ENCODE measurements at places on chromosomes 1 and 21.
A peak's percentile ranks its signal among the peaks of the same experiment; 100 is the strongest.

- DNase-seq = no peak
These were observed 55.9 kb downstream of the RPS6KA1 start for GRCh38 chr1:26585471-26585870.

GRCh38 chr1:193190096-193190744 is 3.8 kb upstream of the B3GALT2 start:
- no peak for DNase-seq

DNA sequence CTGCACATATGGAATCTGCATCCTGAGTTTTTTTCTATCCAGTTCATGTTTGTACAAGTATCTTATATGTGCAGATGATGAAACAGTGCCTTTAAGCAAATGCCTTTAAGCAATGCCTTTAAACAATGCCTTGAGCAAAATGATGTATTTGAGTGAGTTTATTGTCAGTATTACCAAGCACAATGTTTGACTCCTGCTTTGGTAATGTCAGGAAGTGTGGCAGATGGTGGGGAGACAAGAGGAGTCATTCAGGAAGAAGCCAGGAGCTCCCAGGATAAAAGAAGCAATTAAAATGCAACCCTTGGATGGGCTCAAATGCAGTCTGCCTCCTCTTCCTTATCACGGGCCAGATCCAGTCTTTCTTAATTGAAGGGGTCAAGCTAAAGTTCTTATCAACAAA is 108.7 kb upstream of the KCNJ15 start:
- no peak for DNase-seq

- no peak for DNase-seq
These were observed 1.0 kb upstream of the DMRTA2 start for GRCh38 chr1:50424045-50424883.

- DNase-seq = no peak
These were observed 68.7 kb downstream of the DNTTIP2 start for GRCh38 chr1:93810316-93810715.

GRCh38 chr1:62676611-62677356 is 11.4 kb downstream of the DOCK7 start:
- DNase-seq = peak; percentile 76

DNA sequence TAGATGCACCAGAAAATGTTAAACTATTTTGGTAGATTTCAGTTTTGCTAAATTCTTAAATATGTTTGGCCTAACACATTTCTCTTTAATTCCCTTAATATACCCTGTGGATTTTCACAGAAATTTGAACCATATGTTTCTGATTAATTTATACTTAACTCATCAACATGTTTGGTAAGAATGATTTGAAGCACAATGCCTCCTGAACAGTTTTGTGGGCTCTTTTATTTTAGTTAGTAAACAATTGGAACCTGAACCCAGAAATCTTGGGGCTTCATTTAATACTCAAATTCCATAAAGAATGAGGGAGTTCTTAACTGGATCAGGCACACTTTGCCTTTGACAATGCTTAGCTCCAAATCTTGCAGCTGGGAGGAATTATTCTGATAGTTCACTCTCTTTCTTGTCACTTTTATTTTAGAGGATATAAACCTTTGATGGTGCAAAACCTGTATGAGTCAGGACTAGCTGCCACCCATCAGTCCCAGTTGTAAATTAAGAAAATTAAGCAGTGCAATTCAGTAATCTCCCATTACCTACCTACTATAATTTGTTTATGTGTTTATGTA is 24.6 kb upstream of the LYPLAL1 start:
- no peak for DNase-seq

GRCh38 chr1:14103878-14104430 is 404.0 kb downstream of the PRDM2 start:
- no peak for DNase-seq

- no peak for DNase-seq
These were observed 332.3 kb upstream of the DPYD start for GRCh38 chr1:98253145-98253544.

DNA sequence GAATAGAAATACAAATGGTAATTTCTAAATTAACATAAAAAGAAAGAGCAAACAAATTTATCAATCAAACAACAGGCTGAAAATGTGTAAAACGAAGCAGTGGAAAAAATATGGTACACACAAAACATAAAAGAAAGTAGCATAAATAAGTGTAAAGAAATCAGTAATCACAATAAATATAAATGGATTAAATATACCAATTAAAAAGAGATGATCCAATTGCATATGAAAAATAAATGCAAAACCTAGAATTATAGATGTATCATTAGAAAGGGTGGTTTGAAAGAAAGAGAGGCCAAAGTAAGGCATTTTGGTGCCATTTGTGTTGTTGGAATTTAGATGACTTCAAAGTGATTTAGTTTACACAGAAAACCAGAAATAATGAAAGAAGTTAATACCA is 202.2 kb downstream of the PTBP2 start:
- DNase-seq = no peak

DNA sequence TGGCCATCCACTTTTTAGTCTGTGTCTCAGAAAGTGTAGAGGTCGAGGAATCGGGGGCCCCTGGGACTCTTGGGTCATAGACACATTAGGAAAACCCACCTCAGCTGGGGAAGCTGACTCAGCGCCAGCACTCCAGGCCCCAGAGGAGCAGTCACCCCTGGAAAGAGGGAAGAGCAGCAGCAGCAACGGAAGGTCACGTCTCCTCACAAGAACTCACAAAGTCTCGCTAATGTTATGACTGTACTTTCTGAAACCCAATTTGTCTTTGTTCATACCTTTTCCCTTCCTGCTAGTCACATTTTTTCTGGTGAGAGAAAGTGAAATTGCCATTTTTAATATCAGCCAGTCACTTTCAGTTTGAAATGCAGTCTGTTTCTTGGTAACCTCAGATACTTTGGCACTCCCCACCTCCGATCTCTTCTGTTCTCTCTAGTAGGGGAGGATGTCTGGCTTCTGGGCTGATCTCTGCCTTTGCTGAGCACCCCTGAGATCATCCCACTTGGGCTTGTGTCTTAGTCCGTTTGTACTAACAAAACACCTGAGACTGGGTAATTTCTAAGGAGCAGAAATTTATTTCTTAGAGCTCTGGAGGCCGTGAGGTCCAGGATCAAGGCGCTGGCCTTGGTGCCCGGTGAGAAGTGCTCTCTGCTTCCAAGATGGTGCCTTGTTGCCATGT is 6.0 kb upstream of the NLRP3 start:
- DNase-seq = peak; percentile 52

DNA sequence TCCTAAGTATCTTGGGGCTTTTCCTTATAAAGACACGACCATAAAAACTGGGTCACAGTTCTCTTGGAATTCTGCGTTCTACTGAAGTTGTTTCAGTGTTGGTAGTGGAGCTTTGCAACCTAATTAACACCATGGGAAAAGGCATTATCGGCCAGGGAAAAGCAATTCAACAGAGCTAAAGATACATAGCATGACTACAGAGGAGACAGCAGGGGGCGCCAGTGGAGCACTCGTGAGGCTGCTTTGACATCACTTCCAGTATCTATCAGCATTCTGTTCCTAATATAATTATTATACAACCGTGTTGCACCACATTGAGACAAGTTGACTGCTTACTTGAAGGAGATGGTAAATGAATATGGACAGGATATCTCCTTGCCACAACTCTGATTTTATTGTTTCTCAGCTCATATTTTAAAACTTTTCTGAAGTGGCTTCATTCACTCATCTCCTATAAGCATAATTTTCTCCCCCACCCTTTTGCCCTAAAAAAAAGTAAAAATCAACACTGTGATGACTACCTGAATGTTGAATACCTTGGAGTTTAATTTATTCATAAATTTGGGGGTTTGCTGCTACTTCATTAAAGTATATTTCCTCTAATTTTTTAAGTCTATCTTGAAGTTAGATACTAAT is 39.4 kb downstream of the ZP4 start:
- peak; percentile 73 for DNase-seq

- DNase-seq = no peak
These were observed 889.0 kb upstream of the ADGRL4 start for GRCh38 chr1:79895573-79895972.

- no peak for DNase-seq
These were observed 7.4 kb downstream of the GPR25 start for GRCh38 chr1:200880212-200880611.

- DNase-seq = no peak
These were observed 33.5 kb upstream of the IL19 start for GRCh38 chr1:206736878-206737728.

DNA sequence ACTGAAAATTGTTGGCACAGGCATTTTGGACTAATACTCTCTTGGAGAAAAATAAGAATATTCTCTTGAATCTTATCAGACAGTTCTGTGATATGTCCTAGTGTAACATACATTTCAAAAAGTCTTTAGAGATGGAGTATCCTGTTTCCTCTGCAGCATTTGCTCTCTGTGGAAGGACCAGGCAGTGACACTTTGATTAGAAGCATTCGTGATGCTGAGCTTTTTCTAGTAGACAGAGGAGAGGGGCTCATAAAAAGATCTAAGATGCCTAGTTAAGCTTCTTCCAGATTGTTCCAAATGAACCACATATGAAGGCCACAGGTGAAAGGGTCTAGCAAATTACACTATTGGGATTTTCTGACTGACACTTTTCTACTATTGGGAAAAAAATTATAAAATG is 120.3 kb downstream of the C1orf21 start:
- DNase-seq = no peak
